ENCODE measurements at places on chromosomes 12 and 14.

- DNase-seq = no peak
Observed at GRCh38 chr14:53226553-53226952, 73.4 kb upstream of the DDHD1 start.

DNA sequence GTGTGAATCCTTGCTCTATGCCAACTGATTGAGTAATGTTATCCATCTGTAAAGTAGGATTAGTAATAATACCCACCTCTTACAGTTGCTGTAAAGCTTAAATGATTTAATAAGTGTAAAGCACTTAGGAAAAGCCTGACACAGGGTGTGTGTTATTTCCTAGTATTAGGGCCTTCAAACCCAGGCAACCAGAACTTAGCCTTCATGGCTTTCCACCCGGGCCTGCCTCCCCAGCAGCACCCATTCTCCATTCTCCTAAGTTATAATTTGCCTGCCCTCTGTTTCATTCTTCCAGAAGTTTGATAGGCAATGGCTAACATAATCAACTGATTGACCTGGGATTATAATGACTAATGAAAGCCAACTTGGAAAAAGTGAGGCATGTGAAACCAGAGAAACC lies 20.4 kb upstream of the PDZRN4 start:
- no peak for DNase-seq

- no peak for DNase-seq
Observed at GRCh38 chr14:64698903-64699302, 5.3 kb upstream of the PLEKHG3 start.

GRCh38 chr14:20458031-20458789 lies 3.0 kb downstream of the PIP4P1 start:
- no peak for DNase-seq

DNA sequence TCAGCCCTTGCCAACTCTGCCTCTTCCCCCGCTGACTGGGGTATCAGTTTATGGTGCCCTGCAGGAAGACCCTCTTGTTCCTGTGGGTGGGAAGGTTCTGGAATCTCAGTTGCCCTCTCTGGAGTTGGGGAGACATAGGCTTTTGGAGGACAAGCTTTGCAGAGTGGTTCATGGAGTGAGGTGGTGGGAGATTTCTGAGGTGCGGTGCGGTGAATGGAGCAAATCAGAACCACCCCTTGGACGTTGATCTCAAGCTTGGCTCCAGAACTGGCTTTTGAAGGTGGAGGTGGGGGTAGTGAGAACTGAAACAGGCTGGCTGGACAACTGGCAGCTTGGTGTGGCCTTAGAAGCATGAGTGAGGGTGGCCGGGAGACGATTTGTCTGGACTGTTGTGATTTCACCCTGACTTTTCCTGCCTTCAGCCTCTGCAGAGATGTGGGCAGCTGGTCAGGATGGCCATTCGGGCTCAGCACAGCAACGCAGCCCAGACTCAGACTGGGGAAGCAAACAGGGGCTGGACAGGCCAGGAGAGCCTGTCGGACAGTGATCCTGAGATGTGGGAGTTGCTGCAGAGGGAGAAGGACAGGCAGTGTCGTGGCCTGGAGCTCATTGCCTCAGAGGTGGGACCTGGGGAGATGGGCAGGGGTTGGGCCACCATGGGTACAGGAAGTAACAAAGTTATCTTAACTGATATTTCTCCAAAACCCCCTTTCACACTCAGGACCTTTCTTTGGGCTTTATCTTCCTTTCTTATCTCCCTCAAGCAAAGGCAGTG lies 1.1 kb downstream of the SHMT2 start:
- DNase-seq = no peak

- DNase-seq = peak; percentile 88
Observed at GRCh38 chr12:118307069-118307954, 65.4 kb downstream of the TAOK3 start.

DNA sequence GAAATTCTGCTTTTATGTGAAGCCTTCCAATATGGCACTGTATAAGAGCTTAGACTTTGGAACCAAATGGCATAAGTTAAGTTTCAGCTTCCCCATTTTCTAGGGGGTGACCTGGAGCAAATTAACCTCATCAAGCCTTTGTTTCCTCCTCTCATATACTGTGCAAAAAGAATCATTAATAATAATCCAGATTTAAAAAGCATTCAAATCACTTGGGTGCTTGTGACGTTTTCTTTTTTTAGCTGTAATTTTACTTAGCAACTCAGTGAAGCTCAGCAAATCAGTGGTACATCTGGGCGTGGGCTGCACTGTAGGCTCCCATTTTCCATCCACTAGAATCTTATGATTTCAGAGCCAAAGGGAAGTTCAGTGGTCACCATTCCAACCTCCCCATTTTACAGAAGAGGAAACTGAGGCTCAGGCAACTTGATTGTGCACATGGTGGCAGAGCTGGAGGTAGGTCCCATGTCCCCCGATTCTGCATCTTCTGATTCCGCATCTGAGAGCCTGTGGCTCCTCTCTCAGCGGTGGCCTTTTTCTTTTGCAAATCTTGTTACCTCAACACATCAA lies 131.2 kb downstream of the SNAPC1 start:
- DNase-seq = no peak

GRCh38 chr12:105843561-105843960 lies 295.2 kb downstream of the NUAK1 start:
- DNase-seq = no peak

DNA sequence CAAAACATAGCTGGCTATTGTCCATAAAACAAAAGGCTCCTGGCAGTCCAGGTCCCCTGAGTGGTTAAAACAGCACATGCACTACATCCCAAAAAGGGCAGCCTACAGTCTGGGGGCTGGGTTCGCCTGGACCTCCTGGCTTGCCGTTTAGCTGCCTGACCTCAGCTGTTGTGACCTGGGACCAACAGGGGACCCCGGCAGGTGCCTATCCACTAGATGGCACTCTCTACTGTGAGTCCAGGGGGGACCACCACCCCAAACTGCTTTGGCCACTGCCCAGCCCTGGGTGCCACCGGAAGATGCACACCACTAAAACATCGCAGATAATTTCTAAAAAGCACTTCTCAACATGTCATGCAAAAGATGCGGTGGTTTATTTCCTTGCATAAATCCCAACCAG lies 2.9 kb upstream of the RTL1 start:
- no peak for DNase-seq

DNA sequence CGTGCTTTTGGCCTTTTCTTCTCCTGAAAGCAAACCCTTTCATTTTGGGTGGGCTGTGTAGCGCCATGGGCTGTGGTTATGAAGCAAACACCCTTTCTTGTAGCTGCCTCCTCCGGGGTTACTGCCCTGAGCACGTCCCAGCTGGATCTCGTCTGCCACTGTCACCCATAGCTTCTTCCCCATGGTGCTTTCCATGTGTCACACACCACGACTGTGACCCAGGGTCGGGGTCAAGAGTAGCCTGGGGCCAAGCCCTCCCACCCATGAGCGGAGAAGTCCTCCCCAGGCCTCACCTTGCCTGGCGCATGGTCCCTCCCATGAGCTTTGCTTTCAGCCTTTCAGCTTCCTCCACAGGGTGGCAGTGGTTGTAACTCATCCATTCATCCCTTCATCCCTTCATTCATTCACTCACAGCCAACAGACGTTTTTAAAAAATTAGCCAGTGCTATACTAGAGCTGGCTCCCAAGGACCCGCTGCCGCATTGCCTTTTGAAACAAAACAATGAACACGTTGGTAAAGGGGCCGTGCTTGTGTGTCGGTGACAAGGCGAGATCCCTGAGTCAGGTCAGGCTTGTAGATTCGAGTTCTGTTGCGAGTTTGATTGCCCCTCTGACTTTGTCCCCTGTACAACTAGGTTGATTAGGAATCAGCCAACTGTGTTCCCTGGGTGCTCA lies 29.5 kb downstream of the MEG3 start:
- no peak for DNase-seq

DNA sequence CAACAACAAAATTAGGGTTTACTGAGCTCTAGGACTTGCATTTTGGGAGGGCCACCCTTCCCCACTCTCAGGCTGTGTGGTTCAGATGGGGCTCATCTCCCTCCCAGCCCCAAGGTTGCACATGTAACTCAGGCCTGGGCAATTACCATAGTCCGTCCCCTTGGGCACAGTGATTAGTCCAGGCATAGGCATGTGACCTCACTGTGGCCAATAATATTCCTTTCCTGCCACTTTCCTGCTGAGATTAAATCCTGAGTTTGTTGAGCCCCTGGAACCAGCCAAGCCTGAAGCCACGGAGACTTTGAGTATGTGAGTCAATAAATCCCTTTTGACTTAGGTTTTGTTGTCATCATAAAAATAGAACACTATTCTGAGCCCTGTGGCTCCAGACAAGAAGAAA lies 113.0 kb downstream of the AACS start:
- no peak for DNase-seq

GRCh38 chr12:51974646-51975045 lies 23.1 kb downstream of the ACVR1B start:
- no peak for DNase-seq

DNA sequence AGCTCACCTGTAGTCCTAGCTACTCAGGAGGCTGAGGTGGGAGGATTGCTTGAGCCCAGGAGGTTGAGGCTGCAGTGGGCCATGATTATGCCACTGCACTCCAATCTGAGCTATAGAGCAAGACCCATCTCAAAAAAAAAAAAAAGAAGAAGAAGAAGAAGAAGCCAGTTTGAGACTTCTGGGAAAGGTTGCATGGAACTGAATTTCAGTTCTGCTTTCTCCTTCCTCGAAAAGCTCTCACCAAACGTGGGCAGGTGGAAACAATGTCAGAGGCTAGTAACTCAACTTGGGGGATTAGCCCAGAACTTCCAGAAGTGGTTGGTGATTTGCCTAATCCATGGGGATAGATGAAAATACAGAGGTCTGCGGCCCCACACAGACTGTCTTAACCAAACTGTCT lies 18.7 kb downstream of the FLVCR2 start:
- no peak for DNase-seq

Data from fibroblast of skin of left quadriceps (primary cell).